Thymus (tissue), 14 donors: ENCODE measurements at places on chromosomes 3 and 15.

- DNase-seq: no peak
Measured at GRCh38 chr15:63030101-63030551, 12.4 kb upstream of the TPM1 start.

- DNase-seq: no peak
Measured at GRCh38 chr3:127062926-127063325, 80.0 kb downstream of the PLXNA1 start.

DNA sequence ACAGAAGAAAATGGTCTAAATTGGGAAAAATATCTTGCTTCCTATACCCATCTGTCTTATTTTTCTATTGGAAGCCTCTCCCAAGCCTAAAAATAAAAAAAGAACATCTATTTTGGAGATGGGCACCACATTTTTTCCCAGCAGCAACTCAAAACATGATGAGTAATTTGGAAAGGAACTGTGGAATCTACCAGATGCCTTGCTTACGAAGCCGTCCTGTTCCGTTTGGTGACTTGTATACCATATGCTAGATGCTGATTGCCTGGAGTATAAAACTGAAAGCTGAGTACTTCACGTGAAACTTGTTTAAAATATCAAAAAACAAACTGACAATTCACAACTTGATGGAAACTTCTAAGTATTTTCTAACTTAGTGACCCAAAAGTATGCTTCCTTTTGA, 491.0 kb downstream of the ROBO2 start:
- DNase-seq: no peak

- peak; percentile 79 for DNase-seq
Measured at GRCh38 chr3:196995646-196996355, 27.2 kb upstream of the PIGZ start.

- DNase-seq: peak; percentile 59
Measured at GRCh38 chr3:97793420-97794019, 28.3 kb upstream of the CRYBG3 start.

DNA sequence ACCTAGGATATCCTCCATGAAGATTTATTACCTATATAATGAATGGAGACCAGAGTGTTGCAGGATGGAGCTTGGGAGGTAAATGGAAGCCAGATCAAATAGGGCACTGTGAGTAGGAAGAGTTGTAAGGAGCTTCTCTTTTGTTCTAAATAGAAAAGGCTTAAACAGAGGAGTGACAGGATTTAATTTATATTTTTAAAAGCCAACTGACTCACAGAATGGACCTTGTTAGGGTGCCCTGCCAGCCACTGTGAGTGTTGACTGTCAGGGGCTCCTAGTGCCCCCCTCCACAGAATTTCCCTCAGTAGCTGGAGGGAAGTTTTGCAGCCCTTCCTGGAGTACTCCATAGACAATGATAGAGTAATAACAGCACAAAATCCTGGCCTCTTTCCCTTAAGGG, 547.5 kb downstream of the MCTP2 start:
- DNase-seq: no peak

DNA sequence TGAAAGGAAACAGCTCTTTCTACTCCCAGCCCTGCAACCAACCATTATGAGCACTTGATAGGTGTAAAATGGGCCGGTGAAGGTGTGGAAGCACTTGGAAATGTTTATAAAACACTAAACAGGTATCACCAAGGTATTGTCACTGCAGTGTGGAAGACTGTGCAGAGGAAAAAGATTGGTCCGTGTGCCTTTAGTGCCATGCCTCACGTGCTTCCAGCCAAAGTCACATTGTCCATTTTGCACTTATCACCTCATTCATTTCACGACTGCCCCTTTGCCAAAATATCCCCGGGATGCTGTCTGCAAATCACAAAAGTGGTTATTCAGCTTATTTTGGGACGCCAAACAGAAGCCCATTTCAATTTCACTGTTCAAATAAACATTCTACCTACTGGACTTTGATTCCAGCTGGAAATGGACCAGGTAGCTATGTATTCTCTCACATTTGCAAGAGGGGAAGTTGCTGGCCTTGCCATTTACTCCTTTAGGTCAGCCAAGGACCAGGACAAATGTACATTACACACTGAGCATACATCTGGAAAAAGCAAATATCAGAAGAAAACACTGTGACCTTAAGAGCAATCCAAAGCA, 58.4 kb downstream of the ARRDC4 start:
- no peak for DNase-seq

DNA sequence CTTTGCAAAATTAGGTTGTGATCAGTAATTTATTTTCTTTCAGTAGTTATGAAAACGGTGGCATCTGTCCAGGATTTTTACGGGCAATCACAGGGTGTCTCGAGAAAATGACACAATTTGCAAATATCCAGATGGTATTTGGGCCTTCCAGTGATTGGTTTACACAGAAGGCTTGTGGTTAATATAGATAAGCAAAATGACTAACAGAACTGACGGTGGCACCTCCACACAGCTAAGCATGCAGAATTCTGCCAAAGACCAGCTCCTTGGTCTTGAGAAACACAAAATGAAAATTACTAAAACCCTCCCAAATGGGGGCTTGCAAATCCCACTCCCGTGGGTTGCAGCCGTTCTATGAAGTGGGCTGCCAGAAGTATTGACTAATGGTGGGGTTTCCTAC, 5.5 kb downstream of the ARHGEF3 start:
- DNase-seq: no peak

- no peak for DNase-seq
Measured at GRCh38 chr3:52873433-52874159, 23.8 kb downstream of the STIMATE start.

DNA sequence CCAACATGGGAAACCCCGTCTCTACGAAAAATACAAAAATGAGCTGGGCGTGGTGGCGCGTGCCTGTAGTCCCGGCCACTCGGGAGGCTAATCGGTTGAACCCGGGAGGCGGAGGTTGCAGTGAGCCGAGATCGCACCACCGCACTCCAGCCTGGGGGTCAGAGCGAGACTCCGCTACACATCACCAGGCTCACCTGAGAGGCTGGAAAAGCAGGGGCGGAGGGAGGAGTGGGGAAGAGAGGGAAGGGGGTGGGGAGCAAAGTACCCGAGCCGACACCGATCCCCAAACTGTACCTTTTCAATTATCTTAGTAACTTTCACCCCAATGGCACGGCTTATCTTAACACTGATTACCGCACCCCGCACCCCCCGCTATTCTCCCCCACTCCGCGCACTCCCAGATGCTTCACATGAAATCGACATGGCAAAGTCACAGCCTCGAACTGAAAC, 46.4 kb upstream of the SYNM start:
- no peak for DNase-seq

- DNase-seq: no peak
Measured at GRCh38 chr3:39980058-39980457, 170.6 kb downstream of the MYRIP start.

GRCh38 chr15:71472566-71472965, 337.8 kb upstream of the NR2E3 start:
- no peak for DNase-seq

- DNase-seq: no peak
Measured at GRCh38 chr15:43105077-43105736, 631 bp downstream of the UBR1 start.

GRCh38 chr3:107853821-107854220, 237.0 kb downstream of the CD47 start:
- no peak for DNase-seq

GRCh38 chr3:152054315-152054714, 180.9 kb downstream of the SUCNR1 start:
- DNase-seq: no peak

- DNase-seq: no peak
Measured at GRCh38 chr3:10804183-10804648, 11.8 kb upstream of the SLC6A11 start.

GRCh38 chr15:31325595-31326155, 960 bp upstream of the KLF13 start:
- peak; percentile 82 for DNase-seq

DNA sequence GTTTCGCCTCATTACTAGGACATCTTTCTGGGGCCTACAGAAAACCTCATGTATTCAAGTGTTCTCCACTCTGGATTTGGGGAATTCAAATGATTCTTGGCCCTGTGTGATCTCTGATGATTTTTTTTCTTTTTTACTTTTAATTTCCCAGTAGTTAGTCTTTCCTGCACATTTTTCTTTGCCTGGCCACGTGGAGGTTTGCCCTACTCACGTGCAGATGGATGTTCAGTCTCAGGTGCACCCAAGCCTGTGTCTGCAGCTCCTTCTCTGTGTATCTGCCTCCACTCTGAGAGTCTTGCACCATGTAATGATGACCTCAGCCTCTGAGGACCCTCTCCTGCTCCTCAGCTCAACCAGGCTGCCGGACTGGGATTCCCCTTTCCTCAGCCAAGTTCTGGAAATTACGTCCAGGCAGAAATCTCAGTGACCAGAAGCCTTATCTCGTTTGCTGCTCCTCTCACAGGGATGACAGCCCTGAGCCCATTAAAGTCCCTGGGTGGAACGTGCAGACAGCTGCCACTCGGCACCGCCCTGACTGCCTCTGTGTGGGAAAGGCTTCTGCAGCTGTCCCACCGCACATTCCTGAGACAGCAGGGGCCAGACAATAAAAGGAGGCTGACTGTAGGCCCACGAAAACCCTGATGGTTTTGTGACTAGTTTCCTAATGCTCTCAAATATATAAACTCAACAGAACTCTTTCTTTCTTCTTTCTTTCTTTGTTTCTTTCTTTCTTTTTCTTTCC, 31.4 kb upstream of the GABRB3 start:
- no peak for DNase-seq

DNA sequence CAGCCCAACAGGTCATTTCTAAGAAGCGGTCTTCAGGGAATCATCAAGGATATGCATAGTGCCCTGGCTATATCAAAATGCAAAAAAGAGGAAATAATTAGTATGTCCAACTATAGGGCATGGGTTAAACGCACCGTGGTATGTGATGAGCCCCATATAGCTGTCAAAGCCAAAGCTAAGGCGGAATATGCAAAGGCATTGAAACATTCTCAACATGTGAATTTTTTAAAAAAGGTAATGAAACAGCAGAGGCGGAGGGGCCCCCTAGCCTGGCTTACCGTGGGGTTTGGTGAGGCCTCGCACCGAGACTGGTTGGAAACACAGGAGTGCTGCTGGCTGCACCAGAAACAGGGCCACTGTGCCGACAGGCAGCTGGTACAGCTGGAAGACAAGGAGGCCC, 23.2 kb downstream of the PLXND1 start:
- no peak for DNase-seq

DNA sequence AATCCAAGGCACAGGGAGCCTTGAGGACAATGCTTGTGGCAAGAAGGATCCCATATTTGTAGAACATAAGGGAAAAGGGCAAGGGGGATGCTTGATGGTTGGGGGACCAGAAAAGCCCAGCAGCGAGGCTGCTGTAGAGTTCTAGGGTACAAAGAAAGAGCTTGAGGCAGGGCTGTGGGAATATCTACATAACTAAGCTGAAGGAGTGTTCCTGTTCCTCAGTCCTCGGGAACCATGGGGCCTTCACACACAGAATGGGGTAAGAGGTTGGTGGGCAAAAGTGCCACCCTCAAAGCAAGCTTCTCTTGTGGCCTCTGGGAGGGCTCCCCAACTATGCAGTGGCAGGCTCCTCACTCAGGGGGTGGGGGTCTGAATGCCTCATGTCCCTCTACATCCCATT, 6.5 kb upstream of the FRMD4B start:
- no peak for DNase-seq

GRCh38 chr15:78075490-78076230, 1.9 kb downstream of the TBC1D2B start:
- no peak for DNase-seq

DNA sequence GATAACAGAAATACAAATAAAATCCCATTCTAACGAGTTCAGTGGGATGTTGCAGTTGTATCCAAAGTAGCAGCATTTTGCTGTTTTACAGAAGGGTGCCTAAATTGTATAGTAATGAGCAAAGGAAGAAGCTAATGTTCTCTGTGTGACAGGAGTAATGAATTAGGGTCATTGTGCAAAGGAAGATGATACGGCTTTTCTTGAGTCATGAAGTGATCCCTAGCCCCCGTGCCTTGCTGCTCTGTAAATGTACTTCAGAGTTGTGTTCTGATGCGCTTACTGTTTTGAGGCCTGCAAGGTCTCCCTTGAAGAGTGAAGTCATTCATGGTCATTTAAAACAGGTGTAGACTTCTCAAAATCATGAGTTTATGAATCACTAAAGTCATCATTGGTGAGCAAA, 37.9 kb downstream of the ATP1B3 start:
- DNase-seq: no peak

GRCh38 chr15:93418566-93418965, 329.6 kb upstream of the RGMA start:
- DNase-seq: no peak

DNA sequence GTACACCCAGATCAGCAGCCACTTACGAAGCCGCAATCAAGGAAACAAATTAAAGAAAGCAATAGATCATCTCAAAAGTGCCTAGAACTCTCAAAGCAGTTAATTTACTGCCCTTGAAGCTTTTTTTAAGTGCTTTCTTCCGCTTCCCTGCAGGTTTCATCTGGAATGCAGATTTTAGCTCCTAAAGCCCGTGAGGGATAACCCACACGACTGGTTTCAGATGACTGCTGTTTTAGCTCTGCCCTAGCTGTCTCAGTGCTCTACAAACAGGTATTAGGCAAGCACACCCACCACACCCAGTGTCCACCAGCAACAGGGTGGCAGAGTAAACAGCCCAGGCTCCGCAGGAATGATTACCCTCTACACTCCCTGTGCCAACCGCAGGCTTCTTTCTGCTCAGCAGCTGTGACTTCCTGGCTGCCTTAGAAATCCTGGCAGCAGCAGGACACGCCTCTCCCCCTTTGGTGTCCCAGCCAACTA, 126.0 kb downstream of the FMN1 start:
- peak; percentile 57 for DNase-seq

DNA sequence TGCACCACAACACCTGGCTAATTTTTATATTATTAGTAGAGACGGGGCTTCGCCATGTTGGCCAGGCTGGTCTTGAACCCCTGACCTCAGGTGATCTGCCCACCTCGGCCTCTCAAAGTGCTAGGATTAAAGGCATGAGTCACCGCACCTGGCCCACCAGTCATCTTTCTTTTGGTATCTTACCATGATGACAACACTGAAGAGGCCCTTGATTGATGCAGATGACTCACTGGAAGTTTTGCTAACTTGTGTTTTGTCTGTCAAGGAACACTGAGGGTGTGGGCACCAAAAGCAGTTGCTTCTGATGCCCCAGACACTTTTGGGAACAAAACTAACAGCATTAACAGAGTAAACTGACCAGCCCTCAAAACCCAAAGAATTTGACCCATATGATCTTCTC, 88.3 kb downstream of the MYO5A start:
- DNase-seq: no peak

GRCh38 chr3:112053229-112053628, 18.7 kb downstream of the TMPRSS7 start:
- no peak for DNase-seq

GRCh38 chr15:22949074-22949547, 31.1 kb downstream of the CYFIP1 start:
- DNase-seq: peak; percentile 37
